ENCODE measurements at places on chromosomes 5 and 9.

GRCh38 chr5:166716856-166717492 lies 1574.5 kb upstream of the WWC1 start:
- DNase-seq, result no peak

DNA sequence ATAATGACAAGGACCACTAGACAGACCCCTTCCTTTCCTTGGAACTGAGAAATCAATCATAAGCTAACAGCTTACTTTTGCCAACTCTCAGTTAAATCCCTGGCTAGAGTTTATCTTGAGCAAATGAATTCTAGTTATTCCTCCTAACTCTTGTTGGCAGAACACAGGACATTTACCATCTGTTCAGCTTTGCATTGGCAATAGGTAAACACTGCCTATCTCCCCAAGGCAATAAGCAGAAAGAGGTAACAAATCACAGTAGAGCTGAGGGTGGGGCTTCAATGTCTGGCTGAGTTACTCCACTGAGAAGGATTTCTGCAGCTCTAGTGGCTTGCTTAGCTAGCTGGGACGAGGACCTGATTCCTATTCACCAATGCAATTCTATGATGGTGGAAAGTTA lies 503.3 kb upstream of the GRIA1 start:
- DNase-seq, result no peak

- DNase-seq, result no peak
Measured at GRCh38 chr5:139566611-139567010, 5.5 kb downstream of the UBE2D2 start.

DNA sequence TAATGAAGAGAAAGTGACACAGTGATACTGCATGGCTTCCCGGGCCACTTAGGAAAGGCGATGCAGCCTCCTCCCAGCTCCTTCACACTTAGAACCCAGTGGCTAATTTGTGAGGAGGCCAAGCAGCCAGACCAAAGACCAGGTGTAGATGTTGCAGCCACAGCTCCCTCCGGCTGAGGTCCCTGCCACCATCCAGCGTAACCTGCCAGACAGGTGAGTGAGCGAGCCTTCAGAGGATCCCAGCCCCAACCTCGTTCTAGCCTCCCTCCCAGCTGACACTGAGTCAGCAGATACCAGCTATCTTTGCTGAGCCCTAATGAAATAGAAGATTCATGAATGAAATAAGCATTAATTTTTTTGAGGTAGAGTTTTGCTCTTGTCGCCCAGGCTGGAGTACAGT lies 59.7 kb downstream of the COL23A1 start:
- no peak for DNase-seq

GRCh38 chr5:84397385-84397784 lies 12.7 kb upstream of the EDIL3 start:
- no peak for DNase-seq

DNA sequence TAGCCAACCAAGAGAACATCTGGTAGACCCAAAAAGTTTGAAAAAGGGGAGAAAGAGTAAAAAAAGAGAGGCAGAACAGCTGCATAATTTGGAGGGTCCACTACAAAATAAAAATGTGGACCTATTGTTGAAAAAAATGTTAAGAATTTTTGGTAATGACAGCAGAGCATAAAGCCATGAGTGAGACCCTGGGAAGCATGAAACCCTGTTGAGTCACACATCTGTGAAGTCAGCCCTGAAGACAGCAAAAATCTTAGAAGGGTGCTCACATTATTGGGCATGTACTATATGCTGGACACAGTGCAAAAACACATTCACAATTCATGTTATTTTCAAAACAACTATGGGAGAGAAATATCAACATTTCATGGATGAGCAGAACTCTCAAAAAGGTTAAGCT lies 56.4 kb upstream of the LIFR start:
- DNase-seq, result no peak

GRCh38 chr5:126531543-126532120 lies 63.4 kb downstream of the ALDH7A1 start:
- no peak for DNase-seq

DNA sequence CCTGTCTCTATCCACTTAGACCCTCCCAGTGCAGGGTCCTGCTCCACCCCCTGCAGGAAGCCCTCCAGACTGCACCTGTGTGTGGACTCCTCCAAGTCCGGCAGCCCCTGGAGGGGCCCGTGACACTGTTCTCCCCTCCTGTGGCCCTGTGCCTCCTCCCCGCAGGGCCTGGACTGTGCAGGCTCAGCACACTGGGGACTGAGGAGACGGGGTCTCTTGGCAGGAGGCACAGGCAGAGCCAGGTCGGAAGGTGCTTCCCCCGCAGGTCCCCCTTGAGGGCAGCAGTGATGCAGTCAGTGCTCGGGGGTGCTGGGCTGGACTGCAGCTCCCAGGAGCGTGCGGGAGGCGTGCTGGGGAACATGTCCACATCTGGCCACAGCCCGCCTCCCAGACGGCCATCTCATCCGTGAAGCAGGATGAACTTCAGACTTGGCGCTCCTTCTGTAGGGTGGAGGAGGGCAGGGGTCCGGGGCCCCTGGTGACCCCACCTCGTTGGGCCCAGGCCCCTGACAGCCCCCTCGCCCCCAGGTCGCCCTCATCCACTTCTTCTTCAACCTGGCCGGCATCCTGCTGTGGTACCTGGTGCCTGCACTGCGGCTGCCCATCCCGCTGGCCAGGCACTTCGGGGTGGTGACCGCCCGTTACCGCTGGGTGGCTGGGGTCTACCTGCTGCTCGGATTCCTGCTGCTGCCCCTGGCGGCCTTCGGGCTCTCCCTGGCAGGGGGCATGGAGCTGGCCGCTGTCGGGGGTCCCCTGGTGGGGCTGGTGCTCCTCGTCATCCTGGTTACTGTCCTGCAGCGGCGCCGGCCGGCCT lies 4.9 kb downstream of the SLC34A3 start:
- no peak for DNase-seq

GRCh38 chr9:92752812-92753404 lies 11.7 kb downstream of the BICD2 start:
- no peak for DNase-seq

- DNase-seq, result no peak
Measured at GRCh38 chr5:124172389-124173003, 573.9 kb downstream of the ZNF608 start.

GRCh38 chr5:932628-933250 lies 40.1 kb downstream of the TRIP13 start:
- no peak for DNase-seq

- no peak for DNase-seq
Measured at GRCh38 chr5:123303802-123304201, 119.4 kb downstream of the CEP120 start.

GRCh38 chr5:76999451-76999850 lies 30.8 kb upstream of the AGGF1 start:
- DNase-seq, result no peak

DNA sequence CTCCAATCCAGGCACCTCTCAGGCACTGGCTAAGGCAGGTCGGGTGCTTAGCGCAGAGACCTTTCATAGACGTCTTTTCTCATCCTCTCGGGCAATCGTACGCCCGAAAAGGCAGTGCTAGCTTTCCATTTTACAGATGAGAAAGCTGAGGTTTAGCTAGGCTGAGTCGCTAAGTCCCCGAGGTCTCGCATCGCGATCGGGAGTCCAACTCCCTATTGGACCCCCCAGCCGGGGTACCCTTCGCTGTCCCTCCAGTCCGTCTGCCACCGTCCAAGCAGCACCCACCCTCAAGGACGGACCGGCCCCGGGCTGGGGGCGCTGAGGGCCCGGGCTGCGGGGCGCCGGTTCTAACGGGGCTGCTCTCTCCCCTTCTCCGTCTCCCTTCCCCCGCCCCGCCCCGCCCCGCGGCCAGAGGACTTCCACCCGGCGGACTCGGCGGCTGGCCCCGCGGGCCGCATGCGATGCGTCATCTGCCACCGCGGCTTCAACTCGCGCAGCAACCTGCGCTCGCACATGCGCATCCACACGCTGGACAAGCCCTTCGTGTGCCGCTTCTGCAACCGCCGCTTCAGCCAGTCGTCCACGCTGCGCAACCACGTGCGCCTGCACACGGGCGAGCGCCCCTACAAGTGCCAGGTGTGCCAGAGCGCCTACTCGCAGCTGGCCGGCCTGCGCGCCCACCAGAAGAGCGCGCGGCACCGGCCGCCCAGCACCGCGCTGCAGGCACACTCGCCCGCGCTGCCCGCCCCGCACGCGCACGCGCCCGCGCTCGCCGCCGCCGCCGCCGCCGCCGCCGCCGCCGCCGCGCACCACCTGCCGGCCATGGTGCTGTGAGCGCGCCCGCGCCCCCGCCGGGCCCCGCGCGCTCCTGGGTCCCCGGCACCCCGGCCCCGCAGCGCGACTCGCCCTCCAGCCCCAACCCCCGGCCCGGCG lies 12.5 kb upstream of the EXOSC2 start:
- no peak for DNase-seq

GRCh38 chr5:90690307-90690706 lies 131.7 kb downstream of the ADGRV1 start:
- no peak for DNase-seq

- no peak for DNase-seq
Measured at GRCh38 chr9:77847626-77848025, 184.0 kb downstream of the GNAQ start.

DNA sequence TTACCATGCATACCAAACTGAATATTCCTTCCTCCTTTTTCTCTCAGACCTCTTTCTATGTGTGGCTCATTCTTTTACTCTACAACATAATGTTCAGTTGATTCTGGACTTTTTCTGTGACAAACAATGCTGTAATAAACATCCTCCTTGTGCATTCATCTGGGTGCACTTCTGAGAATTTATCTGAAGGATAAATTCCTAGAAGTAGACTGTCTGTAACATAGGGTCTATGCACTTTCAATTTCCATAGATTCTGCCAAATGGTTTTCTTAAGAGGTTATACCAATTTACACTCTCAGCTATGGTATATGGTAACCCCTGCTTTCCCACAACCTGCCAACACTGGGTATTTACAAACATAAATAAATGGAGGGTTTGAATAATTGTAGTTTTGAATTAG lies 24.1 kb upstream of the TNC start:
- no peak for DNase-seq

GRCh38 chr5:74889523-74890105 lies 23.4 kb upstream of the FAM169A start:
- DNase-seq, result no peak

DNA sequence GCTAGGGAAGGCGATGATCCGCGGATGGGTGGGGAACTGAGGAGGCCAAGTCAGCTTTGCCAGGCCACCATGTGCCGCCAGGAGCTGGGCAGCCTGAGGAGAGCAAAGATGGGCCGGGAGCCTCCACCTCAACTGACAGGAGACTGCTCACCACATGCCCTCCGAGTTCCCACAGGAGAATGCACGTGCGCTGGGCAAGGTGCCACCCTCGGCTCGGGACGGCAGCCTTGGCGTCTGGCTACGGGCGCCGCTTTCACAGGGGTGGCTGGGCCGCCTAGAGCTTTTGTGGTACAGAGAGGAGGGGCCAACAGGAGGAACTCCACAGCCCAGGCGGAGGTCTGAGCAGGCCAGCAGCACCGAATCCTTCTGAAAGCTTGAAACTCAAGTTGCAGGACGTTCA lies 5.3 kb upstream of the TBC1D9B start:
- DNase-seq, result no peak

GRCh38 chr9:20242510-20243189 lies 379.6 kb downstream of the MLLT3 start:
- no peak for DNase-seq

- DNase-seq, result no peak
Measured at GRCh38 chr9:37692622-37693221, 42.0 kb downstream of the FRMPD1 start.

DNA sequence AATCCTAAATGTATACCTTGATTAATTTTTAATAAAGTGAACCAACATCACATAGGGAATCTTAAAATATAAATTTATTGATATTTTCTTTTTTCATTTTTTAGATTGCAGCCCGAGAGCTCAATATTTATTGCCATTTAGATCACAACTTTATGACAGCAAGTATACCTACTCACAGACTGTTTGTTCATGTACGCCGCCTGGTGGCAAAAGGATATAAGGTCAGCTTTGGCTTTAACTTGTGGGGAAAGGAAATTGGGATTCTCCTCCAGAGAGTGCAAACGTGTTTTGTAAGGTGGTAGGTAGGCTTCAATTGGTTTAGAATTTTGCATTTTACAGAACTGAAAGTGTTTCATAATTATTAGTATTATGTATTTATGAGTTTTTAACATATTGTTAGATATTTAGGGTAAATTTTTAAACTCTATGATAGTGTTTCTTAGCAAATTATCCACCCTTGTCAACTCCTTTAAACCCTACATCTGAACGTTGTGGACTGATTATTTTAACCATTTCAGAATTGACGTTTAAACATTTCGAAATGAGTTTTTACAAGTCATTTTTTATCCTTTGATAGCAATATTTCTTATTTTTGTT lies 17.5 kb upstream of the DHFR start:
- peak; percentile 49 for DNase-seq

- no peak for DNase-seq
Measured at GRCh38 chr9:123239726-123240125, 28.7 kb downstream of the STRBP start.

GRCh38 chr5:172821340-172821985 lies 12.6 kb upstream of the ERGIC1 start:
- no peak for DNase-seq

DNA sequence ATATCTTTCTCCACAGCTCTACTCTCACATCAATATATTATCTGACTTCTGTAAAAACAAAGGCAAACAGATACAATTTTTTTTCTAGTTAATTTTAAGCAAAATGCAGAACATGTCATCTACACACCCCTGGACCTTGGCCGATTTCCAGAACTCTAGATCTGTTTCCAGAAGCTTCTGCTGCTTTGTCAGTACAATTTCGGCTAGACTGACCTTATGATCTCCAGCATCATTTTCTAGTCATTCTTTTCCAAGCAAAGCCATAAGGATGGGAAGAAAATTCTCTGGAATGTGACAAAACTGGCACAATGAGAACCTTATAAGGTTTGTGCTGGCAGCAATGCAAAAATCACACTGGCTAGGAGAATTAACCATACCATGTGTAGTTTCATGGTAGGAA lies 132.8 kb upstream of the MPDZ start:
- DNase-seq, result no peak

DNA sequence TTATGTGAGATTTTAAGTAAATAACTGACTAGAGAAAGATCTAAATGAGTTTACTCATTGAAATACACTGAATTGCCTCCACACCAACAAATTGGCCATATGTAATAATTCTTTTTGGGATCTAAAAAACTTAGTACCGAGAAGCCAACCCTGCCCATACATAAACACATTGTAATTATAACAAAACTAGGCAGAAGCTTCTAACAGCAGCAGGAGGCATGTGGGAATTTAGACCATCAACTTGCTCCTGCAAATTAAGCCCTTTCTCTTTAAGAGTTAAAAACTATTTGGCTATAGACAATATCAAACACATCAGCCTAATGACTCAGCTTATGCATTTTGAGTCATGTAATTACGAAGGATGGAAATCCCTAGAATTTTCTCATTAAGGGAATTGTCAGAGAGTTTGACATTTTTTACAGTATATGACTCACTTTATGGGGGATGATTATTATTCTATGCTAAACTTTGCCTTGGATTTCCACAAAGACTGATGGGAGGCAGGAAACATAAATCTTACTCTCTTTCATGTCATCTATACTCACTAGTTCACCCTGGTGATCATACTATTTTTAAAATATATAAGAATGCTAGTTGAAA lies 1.0 kb downstream of the IL7R start:
- DNase-seq, result no peak

DNA sequence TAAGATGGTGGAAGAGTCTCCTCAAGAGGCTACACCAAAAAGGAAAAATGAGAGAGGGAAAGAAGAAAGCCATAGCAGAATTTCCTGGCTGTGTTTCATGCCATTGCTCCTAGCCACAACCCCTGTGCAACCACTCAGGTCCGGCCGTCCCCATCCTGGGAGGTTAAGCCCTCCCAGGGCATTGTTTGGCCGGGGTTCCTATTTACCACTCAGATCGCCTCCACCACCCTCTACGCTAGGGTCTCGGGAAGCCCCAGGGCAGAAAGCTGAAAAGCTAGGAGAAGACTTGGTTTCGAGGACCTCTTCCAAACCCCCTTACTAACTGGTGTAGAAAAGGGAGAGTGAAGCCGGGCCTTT lies 715 bp downstream of the RC3H2 start:
- DNase-seq, result no peak
